ENCODE measurements at places on chromosomes 11 and 22.

DNA sequence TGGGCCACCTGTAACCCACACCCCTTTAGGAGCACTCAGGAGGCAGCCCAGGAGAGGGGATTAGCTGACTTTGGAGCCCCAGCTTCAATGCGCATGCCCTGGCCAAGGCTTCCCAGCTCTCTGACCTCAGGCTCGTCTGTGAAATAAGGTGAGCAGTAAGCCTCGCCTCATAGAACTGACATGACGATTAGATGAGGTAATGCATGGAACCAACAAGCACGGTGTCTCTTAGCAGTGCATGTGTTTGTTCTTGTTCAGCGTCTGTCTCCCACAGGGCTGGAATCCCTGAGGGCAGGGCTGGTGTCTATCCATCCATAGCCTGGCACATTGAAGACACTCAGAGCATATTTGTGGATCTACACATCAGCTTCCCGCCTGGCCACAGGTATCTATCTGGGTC is 415.4 kb downstream of the MN1 start:
- no peak for DNase-seq

GRCh38 chr11:8933931-8934330 is 1.2 kb upstream of the C11orf16 start:
- DNase-seq, result no peak

GRCh38 chr11:72217841-72218240 is 1.2 kb downstream of the FOLR2 start:
- no peak for DNase-seq

- DNase-seq, result no peak
Measured at GRCh38 chr22:43946384-43946667, 8.9 kb upstream of the SAMM50 start.

DNA sequence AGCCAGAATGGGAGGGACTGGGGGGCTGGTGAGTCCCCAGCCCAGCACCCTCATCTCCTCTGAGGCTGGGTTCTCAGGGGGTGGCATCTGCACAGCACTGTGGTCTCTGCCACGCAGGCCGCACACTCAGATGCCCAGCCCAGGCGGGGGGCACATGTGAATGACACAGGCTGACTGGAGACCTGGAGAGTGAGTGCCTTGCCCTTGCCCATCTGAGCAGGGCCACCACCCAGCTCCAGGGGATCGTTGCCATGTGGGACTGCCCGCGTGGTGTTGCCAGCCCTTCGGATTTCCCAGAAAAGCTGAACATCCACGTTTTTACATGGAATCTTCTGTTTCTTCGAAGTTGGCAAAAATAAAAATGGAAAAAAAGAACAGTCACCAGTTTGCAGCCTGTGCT is 18.9 kb downstream of the PRDM11 start:
- no peak for DNase-seq

DNA sequence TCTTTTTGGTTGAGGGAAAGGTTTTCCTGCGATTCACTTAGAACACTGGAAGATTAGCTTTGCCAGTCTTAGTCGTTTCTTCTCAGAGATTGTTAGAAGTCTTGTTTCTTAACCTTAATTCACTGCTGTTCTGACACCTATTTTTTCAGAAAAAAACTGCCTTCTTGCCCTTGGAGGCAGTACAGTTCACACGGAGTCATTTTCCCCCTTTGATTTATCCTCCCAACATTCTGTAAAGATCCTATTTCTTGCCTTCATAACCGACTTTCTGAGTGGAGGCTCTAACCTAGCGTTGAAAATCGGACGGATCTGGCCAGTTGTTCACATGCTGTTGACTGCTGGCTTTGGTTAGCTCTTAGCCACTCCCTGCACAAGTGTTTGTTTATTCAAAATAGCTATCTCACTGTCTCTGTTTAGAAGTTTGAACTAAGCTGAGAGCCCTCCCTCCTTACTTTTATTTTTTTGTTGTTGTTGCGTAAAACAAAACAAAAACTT is 737 bp downstream of the BCL2L13 start:
- DNase-seq, result peak; percentile 41

- DNase-seq, result no peak
Measured at GRCh38 chr22:36765131-36765942, 10.6 kb downstream of the IFT27 start.

GRCh38 chr11:9179141-9179540 is 86.0 kb downstream of the DENND5A start:
- no peak for DNase-seq

DNA sequence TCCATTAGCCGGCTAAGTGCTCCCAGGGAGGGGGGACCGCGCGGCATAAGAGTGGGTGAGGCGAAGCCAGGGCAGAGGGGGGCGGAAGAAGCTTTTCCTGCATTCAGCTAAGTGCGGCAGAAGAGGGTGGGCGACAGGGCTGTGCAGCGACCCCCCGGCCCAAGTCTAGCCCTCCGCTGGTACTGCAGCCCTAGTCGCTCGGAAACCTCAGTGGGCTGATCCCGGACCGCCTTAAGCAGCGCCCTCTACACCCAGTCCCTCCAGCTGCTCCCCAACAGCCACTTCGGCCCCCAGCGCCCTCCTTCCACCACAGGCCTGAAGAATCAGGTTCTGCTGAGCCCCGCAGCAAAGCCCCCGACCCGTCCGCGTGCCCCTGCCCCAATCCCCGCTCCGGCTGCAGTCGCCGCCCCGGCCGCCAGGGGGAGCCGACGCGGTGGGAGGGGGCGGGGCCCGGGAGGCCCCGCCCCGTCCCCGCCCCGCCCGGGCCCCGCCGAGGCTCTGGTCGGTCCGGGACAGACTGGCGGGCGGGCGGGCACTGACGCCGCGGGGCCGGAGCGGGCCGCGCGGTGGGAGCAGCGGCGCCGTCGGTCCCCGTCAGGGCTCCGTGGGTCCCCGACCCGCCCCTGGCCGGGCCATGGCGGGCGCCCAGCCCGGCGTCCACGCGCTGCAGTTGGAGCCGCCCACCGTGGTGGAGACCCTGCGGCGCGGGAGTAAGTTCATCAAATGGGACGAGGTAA is at the start of gene PLCB3:
Gene PLCB3, plus strand, starts transcription at position 515 of the 737 bp plus-strand sequence. Its CDS starts 120 bp downstream, at position 635.
- no peak for DNase-seq

DNA sequence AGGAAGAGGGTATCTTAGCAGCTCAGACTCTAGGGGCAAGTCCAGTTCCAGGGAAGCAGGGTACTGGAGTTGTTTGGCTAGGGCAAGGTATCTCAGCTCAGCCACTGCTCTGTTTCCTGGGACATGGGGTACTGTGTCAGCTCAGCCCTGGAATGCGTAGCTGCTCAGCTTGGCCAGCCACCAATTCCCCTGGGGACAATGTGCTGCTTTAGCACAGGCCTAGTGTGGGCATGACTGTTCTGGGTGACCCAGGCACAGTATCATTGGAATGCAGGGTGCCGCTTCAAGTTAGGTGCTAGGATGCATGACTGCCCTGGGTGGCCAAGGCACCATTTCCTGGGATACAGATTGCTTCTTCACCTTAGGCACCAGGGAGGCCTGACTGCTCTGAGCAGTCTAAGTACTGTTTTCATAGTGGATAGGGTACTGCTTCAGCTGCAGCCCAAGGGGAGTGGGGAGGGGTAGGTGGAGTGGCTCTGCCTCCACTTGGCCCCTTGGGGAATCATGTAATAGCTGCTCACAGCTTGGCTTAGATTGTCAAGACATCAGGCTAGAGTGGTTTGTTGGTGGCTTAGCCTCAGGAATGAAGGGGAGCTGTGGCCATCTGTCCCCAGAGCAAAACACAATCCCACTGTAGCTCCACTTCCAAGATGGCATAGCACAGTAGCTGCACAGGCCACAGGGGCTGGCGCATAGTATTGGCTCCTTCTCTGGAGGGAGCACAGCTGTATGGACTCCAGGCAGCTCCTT is 36.0 kb downstream of the MADD start:
- DNase-seq, result no peak

GRCh38 chr11:90500922-90501568 is 278.2 kb upstream of the CHORDC1 start:
- DNase-seq, result no peak

GRCh38 chr22:42962295-42963230 is 52.4 kb downstream of the PACSIN2 start:
- no peak for DNase-seq

- no peak for DNase-seq
Measured at GRCh38 chr11:127042445-127042844, 41.9 kb upstream of the KIRREL3 start.

- no peak for DNase-seq
Measured at GRCh38 chr11:69316956-69317355, 23.0 kb downstream of the MYEOV start.

- DNase-seq, result no peak
Measured at GRCh38 chr22:23269441-23270211, 89.3 kb downstream of the BCR start.

DNA sequence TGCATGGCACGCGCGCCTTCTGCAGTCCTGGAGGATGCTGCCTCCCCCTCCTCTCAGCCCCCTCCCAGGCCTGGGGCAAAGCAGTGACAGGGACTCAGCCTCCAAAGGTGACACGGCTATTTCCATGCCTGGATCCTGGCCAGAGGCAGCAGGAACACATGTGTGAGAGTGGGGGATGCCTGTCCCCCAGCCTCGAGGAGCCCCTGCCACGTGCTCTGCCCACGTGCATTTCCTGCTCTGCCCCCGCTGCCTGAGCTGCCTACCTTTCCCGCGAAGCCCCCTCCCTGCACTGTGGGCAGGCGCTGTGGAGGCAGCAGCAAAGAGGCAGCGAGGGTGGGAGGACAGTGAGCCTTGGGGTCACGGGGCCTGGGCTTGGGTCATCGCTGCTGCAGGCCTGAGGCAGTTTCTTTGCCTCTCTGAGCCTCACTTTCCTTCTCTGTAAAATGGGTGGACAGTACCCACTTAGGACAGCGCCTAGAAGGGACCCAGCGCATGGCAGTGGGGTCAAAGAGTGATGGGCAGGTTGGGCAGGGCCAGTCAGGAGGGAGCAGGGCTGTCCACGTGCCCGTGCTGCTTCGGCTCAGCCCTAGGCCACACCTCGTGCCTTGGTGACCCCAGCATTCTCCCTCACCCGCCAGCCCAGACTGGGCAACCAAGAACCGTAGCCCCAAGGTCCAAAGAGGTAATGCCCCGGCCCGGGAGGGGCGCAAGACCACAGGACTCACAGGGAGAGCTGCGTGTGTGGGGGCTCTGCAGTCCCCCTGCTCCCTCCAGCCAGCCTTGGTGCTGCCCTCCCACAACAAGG is 48.6 kb downstream of the FLRT1 start:
- no peak for DNase-seq

DNA sequence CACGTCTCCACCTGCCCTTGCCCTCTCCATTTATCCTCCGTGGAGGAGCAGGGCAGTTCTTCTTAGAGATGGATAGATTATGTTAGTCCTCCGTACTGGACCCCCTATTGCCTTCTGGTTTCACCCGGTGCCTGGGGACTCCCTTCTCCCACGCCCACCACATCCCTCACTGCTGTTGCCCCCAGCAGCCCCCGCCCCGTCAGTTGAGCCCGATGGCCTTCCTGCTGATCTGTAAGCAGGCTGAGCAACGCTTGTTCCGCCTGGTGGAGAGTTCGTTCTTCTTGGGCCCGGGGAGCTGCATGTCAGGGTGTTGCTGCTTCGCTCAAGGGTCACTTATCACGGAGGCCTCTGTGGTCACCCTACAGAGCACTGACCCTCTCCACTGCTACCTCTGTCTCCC is 34.2 kb downstream of the B3GAT1 start:
- DNase-seq, result no peak

DNA sequence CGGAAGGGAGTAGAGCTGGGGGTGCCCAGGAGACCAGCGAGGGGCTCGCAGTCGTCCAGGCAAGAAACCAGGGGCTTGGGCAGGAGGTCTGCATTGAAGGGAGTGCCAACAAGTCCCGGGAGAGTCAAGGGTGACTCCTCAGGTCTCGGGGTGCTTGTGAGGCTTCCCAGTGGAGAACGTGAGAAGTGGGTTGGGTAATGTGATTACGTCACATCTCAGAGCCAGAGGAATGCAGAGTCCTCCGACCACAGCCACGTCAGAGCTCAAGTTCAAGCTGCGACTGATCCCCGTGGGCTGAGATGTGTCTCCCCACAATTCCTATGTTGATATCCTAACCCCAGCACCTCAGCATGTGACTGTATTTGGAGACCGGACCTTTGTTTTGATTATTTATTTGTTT is 89.7 kb upstream of the SHANK2 start:
- no peak for DNase-seq

DNA sequence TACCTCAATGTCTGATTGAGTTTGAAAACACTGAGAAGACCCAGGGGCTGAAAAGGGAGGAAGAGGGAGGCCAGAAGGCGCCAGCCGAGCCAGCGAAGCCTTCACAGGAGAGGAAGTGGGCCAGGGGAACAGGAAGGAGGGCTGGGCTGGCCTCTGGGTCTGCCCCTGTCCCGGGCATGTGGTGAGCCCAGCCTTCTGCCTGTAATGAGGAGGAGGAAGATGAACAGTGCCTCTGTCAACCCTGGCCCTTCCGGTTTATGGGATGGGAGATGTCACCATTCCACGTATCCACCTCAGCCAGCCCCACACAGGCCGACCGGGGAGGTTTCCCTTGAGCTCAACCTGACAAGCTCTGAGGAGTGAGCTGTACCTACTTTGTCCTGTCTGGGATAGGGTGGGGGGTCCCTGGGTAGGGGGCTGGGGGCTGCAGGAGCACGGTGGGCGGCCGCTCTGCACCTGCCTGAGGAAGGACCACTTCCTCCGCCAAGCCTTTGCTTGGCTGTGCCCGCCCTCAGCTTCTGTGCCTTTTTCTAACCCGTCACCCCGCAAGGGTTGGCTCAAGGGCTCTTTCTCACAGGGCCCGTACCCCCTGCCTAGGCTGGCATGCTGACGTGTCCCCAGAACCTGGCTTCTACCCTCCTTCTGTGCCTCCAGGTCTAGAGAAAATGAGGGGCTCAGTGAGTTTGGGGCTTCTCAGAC is 2.0 kb downstream of the PARVG start:
- DNase-seq, result no peak

- DNase-seq, result no peak
Measured at GRCh38 chr11:115123641-115124040, 380.6 kb downstream of the CADM1 start.

- no peak for DNase-seq
Measured at GRCh38 chr22:33162196-33162595, 104.0 kb upstream of the SYN3 start.

DNA sequence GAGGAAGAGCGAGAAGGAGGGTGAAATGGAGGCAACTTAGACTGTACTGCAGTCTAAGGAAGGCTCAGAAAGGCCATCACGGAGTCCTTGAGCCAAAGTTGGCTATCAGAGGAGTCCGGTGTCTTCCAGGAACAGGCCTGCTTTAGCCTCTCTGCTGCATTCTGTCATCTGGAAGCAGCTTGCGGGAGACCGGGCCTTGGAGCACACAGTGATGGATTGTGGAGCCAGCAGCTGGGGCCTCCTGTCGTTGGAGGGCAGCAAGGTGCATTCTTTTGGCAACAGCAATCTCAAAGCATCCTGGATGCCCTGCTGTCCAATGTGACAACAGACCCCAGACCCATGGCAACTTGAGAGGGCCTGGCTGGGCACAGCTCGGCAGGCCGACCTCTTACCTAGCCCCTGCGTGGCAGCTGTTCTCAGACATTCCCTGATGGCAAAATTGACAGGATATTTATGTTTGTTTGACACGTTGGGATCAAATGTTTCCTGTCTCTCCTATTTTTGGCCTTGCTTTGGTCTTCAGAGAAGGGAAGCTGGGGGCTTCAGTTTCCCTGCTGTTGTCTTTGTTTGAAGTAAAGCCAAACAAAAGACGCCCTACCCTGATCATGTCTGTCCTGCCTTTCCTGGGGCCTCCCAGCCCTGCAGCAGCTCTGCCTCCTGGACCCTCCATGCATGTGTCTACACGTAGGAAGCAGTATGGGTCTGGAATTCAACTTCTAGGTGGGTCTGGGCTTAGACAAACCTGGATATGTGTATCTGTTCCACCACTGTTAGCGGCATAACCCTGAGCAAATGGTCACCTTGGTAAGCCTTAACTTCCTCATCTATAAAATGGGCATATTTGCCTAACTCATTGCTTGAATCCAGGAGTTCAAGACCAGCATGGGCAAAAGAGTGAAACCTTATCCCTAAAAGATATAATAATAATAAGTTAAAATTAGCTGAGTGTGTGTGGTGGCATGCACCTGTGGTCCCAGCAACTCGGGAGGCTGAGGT is 43.9 kb upstream of the LMO2 start:
- no peak for DNase-seq

Data from NCI-H2029 (cell line).